ENCODE measurements at places on chromosomes 1 and 21.

DNA sequence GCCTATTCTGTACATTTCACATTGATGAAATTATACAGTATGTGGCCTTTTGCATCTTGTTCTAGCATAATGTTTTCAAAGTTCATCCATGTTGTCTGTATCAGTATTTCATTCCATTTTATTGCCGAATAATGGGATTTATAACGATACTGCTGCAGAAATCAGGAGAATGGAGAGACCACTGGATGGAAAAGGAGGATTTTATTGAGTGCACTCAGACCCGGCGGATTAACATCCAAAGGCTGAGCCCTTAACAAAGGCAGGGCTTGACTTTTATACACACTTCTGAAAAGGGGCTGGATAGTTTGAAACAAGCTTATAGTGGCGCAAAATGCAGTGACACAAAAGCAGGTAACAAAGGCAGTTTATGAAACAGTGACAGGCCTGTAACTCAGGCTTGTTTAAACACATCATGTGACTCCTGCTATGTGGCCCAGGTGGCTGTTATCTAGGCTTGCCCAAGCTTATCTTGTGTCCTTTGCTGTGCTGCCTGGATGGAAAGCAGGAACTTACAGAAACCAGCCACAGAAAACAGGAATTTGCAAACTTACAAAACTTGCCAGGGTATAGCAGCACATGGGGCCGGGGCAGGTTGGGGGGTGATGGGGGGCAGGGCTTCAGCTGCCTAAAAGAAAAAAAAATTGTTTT, 32.8 kb upstream of the KCNJ15 start:
- H3K4me3 ChIP-seq, result no peak overlapping the region
- H3K4me1 ChIP-seq, result no peaks in the 10 kb centered on the region
- no peak for DNase-seq
- no peaks in the 10 kb centered on the region for H3K27me3 ChIP-seq
- no peak overlapping the region for H3K27ac ChIP-seq

DNA sequence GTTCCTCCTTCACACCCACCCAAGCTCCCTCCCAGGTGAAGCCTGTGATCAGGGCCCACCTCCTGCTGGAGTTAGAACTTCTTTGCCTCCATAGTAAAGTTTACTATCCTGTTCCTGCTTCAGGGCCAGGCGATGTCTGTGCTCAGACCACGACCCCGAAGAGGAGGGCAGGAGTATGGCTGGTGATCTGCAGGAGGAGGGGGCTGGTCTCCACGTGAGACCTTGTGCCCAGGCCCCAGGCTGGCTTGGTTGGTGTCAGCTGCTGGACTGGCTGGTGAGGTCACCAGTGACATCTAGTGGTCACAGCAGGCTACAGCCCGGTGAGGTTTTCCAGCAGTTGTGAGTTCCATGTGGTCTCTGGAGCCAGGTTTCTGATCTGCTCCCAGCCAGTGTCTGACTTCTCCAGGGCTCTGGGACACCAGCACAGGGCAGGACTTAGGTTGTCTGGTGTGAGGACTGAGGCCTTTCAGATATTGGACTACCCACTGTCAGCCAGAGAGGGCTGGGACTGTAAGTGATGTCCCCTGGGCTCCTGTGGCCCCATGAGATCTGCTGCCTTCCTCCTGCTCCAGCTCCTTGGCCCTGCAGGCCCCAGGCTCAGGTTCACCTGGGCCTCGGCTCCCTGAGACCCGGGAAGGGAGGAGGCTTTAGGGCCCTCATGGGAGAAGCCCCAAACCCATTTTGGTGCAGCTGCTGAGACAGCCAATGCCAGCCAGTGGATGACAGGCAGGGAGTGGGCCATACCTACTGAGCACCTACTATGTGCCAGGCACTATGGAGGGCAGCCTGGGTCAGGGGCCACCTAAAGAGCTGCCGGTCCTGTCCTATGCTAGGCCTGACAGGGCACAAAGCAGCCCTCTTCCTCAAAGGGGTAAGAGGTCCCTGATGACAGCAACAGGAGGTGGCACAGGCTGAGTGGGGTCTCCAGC, 6.0 kb upstream of the UBL4B start:
- H3K4me3 ChIP-seq, result no peak overlapping the region
- no peaks in the 10 kb centered on the region for H3K36me3 ChIP-seq
- H3K4me1 ChIP-seq, result no peaks in the 10 kb centered on the region
- no peaks in the 10 kb centered on the region for H3K27me3 ChIP-seq

DNA sequence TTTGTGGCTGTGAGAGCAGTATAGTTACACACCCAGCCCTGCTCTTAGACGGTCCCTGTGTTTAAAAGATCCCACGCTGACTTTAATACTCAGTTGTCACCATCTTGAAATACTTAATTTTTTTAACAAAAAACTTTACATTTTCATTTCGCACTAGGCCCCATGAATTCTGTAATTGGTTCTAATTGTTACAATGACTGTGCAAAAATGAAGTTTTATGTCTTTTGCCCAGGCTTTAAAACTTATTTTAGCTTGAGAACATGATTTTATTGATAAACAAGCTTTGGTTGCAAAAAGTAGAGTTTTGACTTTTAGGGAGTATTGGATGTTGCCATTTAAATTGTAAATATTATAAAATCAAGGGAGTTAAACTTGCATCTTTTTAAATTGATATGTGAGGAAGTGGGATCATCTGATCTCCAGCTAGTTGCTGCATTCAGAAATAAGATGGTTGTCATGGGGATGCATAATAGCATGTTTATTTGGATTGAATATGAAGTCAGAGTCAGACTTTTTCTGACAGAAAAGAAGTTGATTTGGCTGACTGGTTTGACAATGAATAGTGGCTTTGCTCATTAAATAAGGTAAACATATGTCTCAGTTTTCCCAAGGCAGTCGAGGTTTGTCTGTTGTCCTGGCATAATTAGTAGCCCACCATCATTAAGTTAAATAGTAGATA, 23.0 kb upstream of the CRP start:
- no peaks in the 10 kb centered on the region for H3K36me3 ChIP-seq
- H3K4me1 ChIP-seq, result no peaks in the 10 kb centered on the region
- H3K27me3 ChIP-seq, result no peaks in the 10 kb centered on the region
- no peak overlapping the region for H3K4me3 ChIP-seq
- no peak overlapping the region for H3K27ac ChIP-seq

- no peak overlapping the region for H3K4me3 ChIP-seq
- H3K4me1 ChIP-seq, result no peaks in the 10 kb centered on the region
- peaks cover 4% of the 10 kb centered on the region for H3K27me3 ChIP-seq
- H3K27ac ChIP-seq, result no peak overlapping the region
- H3K36me3 ChIP-seq, result no peaks in the 10 kb centered on the region
- no peak for DNase-seq
These were observed 17.2 kb downstream of the KRTAP10-1 start for GRCh38 chr21:44522753-44523204.

DNA sequence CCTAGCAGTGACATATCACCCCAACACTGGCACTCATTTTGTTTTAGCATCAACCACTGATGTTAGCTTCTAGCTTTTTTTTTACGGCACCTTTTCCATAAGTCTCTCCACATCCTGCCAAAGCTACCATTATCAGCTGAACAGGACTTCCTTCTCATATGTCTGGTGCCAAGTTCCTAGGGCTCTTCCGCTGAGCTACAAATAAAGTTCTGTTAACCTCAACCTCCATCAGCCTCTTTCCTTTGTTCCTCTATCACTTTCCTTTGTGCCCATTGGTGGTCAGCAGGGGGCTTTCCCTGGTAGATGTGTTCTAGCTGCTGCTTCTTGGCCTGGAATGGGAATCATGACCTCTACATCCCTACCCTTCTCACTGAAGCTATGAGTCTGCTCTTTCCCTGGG, 163.8 kb downstream of the FAF1 start:
- H3K27ac ChIP-seq, result no peak overlapping the region
- peaks cover 4% of the 10 kb centered on the region for H3K4me1 ChIP-seq
- H3K36me3 ChIP-seq, result no peaks in the 10 kb centered on the region

- no peak overlapping the region for H3K4me3 ChIP-seq
- peaks cover 2% of the 10 kb centered on the region for H3K27me3 ChIP-seq
- no peaks in the 10 kb centered on the region for H3K36me3 ChIP-seq
- no peak overlapping the region for H3K27ac ChIP-seq
- H3K4me1 ChIP-seq, result no peaks in the 10 kb centered on the region
- DNase-seq, result no peak
These were observed 42.0 kb downstream of the UBIAD1 start for GRCh38 chr1:11314959-11315358.

- H3K36me3 ChIP-seq, result no peaks in the 10 kb centered on the region
- H3K27ac ChIP-seq, result peak overlapping the region; percentile 24
- peaks cover 27% of the 10 kb centered on the region for H3K4me1 ChIP-seq
- no peak overlapping the region for H3K4me3 ChIP-seq
These were observed 58.0 kb downstream of the PGM1 start for GRCh38 chr1:63651161-63651701.

GRCh38 chr1:248421384-248421783, 18.5 kb downstream of the OR2T1 start:
- H3K27ac ChIP-seq, result no peak overlapping the region
- no peak overlapping the region for H3K4me3 ChIP-seq
- DNase-seq, result no peak
- H3K27me3 ChIP-seq, result no peaks in the 10 kb centered on the region

- no peaks in the 10 kb centered on the region for H3K36me3 ChIP-seq
- H3K27ac ChIP-seq, result no peak overlapping the region
- H3K4me3 ChIP-seq, result no peak overlapping the region
- H3K27me3 ChIP-seq, result no peaks in the 10 kb centered on the region
These were observed 154.0 kb upstream of the C1orf87 start for GRCh38 chr1:60227601-60228000.

- H3K36me3 ChIP-seq, result no peaks in the 10 kb centered on the region
- peak; percentile 41 for DNase-seq
- peak overlapping the region; percentile 95 for H3K27ac ChIP-seq
- H3K4me1 ChIP-seq, result peaks cover 49% of the 10 kb centered on the region
- peak overlapping the region; percentile 77 for H3K4me3 ChIP-seq
These were observed 406 bp downstream of the KIAA0040 start for GRCh38 chr1:175192111-175192629.

- H3K27me3 ChIP-seq, result no peaks in the 10 kb centered on the region
- no peak overlapping the region for H3K4me3 ChIP-seq
- no peak overlapping the region for H3K27ac ChIP-seq
- no peak for DNase-seq
- no peaks in the 10 kb centered on the region for H3K4me1 ChIP-seq
These were observed 46.8 kb upstream of the COX20 start for GRCh38 chr1:244788493-244789275.

DNA sequence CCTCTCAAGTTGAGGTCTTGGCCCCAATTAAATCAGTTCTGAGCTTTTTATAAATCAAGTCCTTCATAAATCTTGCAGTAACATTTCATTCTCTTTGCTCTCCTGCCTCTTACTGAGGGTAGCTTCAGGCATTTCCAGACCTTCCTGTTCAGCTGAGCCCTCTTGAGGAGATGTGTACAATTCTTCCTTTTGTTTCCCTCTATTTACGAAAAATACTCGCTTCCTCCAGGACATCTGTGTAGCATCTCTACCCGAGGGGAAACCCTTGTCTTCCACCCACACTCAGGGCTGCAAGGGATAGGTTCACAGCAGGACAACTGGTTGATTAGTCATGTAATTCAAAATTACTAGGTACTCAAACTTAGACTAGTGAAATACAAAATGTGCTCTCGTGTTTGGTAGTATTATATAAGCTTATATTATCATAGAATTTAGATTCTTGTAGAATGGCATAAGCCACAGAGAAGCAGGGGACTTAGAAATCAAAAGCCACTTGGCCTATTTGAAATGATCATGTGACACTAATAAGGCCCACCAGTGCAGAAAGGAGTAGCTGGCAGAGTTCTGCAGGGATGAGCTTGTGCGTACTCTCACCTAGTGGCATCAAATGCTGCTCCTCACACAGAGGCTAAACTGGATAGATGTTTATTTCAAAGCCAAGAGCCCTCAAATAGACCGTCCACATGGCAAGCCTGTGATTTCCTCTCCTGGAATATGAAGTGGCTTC, 126.7 kb downstream of the GDAP2 start:
- H3K27me3 ChIP-seq, result no peaks in the 10 kb centered on the region
- H3K4me3 ChIP-seq, result no peak overlapping the region
- no peak for DNase-seq
- H3K27ac ChIP-seq, result no peak overlapping the region

DNA sequence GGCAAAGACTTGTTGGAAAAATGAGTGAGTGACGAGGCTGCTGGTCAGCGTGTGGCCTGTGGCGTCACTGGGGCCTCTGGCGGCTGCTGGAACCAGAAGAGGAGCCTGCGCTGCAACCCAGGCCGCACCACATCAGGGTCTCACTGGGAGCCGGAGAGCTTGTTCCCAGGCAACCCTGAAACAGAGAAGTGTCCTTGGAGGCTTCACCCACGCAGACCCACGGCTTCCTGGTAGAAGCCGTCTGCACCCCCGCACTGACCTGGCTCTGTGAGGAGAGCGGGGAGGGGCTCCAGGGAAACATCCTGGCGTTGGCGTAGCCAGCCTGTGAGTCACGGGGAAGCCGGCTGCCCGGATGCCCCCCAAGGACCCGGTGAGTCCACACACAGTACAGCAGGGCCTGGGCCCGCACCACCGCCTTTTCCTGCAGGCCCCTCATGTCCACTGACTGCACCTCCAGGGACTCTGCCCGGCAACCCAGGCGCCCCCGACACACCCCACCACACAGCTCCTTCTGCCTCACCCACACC, 57.4 kb downstream of the COL6A1 start:
- no peaks in the 10 kb centered on the region for H3K4me1 ChIP-seq
- DNase-seq, result peak; percentile 55
- H3K36me3 ChIP-seq, result no peaks in the 10 kb centered on the region
- H3K27me3 ChIP-seq, result peaks cover 3% of the 10 kb centered on the region
- no peak overlapping the region for H3K4me3 ChIP-seq

DNA sequence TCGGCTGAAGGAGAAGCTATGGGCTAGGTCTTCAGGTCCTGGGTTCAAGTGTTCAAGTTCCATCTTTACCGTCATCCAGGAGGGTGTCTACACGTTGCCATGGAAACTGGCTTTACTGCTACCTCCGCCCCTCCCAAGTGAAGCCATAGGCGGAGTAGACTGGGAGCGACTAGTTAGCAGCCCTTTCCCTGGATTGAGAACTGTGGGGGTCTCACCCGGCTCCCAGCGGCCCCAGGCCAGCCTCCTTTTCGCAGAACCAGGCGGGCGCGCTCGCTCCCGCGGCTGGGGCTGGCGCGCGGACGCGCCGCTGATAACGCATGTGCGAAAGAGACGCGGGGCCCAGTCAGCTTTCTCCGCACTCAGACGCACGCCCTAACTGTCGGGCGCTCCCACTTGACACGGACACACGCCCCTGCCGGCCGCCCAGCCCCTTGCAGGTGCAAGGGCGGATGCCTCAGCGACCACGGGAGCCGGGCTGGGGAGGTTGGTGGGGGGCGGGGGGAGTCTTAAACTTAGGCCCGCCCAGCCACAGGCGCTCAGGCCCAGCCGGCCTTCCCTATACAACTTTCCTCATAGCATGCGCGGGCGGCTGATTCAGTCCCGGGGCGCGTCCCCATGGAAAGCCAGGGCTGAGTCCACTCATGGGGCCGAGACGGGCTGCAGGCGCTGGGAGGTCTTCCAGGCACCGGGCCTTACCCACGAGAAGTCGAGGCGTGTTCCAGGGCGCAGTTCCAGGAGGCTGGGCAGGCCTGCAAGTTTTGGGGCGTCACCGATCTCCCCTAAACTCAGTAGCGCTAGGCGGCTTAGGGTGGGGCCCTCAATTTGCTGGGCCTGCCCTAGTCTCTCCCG, 7.4 kb downstream of the EFNA4 start:
- peak overlapping the region; percentile 69 for H3K27ac ChIP-seq
- peaks cover 5% of the 10 kb centered on the region for H3K4me1 ChIP-seq
- no peaks in the 10 kb centered on the region for H3K27me3 ChIP-seq
- DNase-seq, result peak; percentile 81
- peak overlapping the region; percentile 51 for H3K4me3 ChIP-seq

- H3K36me3 ChIP-seq, result no peaks in the 10 kb centered on the region
- DNase-seq, result no peak
- H3K27ac ChIP-seq, result no peak overlapping the region
These were observed 58.8 kb upstream of the PTGFR start for GRCh38 chr1:78432016-78432415.

- H3K27me3 ChIP-seq, result no peaks in the 10 kb centered on the region
- no peak for DNase-seq
- H3K27ac ChIP-seq, result no peak overlapping the region
- H3K4me3 ChIP-seq, result no peak overlapping the region
- no peaks in the 10 kb centered on the region for H3K4me1 ChIP-seq
These were observed 29.6 kb upstream of the RGS8 start for GRCh38 chr1:182713939-182714338.

Measured in gastrocnemius medialis (tissue), 4 donors.